ENCODE measurements at places on chromosomes 11 and 22. TPM values are rescaled to one million over a fixed set of nuclear protein-coding genes. Genes with fewer than 3 reads are reported as not detected.

Gene B3GAT3
- total RNA-seq: 61.4 TPM

GRCh38 chr22:36296690-36297089 is 43.8 kb downstream of the APOL1 start:
- DNase-seq: no peak

- DNase-seq: no peak
These were observed 265.9 kb upstream of the MPPED2 start for GRCh38 chr11:30852091-30852490.

DNA sequence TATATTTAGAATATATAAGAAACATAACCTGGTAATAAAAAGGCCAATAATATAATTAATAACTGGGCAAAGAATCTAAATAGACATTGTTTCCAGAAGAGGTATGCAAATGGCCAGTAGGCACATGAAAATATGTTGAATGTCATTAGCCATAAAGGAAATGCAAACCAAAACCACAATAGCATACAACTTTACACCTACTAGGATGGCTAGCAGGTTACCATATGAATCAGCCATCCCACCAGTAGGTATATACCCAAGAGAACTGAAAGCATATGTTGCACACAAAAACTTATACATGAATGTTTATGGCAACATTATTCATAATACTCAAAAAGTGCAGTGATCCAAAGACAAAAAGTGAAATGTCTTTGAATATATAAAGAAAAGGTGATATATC is 2.7 kb upstream of the OR2D2 start:
- no peak for DNase-seq

- DNase-seq: no peak
These were observed 544.2 kb upstream of the CCDC179 start for GRCh38 chr11:23404225-23405160.

DNA sequence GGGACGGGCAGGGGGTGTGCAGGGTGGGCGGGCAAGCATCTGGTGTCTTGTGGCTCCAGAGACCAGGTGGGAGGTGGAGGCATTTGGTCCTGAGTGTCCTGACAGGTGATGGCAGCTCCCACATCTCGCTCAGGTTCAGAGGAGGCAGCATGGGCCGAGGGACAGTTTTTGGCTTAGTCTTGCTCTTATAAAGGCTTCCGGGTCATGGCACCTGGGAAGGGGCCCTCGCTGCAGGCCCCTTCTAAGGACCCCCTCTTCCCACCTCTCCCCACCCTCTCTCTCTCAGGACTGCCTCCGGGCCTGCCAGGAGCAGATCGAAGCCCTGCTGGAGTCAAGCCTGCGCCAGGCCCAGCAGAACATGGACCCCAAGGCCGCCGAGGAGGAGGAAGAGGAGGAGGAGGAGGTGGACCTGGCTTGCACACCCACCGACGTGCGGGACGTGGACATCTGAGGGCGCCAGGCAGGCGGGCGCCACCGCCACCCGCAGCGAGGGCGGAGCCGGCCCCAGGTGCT is 9.9 kb downstream of the CCND1 start:
- DNase-seq: no peak

DNA sequence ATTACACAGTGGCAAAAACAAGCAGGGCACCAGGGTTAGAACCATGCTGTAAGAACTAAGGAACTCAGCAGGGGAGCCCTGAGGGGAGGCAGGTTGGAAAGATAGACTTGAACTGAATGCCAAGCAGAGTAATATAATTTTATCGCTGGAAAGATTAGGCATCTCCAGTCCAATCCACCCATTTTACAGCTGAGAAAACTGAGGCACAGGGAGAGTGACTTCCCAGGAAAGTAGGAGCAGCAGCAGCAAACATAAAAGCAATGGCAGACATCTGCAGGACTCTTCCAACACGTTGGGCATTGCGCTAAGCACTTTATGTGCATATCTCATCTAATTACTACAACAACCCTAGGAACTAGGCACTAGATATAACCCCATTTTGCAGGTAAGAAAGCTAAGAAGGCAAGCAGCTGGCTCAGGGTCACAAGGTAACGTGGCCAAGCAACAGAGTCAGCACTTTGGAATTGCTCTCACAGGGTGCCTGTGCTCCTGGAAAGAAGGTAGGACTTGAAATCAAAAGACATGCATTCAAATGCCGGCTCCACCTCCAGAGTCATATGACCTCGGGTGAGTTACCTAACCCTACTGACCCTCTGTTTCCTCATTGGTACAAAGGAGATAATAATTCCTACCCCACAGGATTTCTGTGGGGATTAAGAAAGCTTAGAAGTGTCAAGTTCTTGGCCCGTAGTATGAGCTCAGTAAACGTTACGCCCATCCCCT is 215.3 kb downstream of the BARX2 start:
- no peak for DNase-seq

Gene LRP5
- 10.5 TPM for total RNA-seq

DNA sequence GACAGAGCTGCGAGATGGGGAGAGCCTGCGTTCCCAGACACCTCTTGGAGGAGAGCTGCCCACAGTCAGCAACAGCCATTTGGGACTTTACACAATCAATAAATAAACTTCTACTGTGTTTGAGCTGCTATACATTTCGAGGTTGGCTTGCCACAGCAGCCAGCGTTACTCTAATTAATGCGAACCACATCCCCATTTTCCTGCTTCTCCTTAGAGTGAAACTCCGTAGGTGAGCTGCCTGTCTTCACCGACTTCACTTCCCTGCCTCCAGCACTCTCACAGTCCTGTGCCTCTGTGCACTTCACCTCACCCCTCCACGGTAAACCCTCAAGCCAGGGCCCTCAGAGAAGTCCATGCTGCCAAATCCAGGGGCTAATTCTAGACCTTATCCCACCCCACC is 5.9 kb upstream of the SLC22A12 start:
- DNase-seq: no peak

DNA sequence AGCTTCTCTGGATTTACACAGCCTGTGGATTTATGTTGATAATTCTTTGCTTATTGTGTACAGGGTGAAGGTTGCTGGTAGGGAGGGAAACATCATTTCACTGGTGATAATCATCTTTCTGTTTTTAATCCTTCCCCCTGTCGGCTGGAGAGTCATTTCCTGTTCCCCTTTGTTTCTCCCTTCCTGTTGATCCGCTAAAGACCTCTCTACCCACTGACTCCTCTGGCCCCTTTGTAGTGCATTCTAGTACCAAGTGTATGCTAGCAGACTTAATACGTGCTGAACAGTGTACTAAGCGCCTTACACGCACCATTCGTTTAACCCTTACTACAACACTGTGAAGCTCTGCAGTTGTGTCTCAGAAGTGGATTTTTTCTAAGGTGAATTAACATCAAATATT is 19.0 kb upstream of the OR9Q1 start:
- no peak for DNase-seq

GRCh38 chr11:34157163-34157562 is 51.7 kb downstream of the NAT10 start:
- no peak for DNase-seq

Measured in activated CD8-positive, alpha-beta T cell treated with anti-CD3 and anti-CD28 coated beads for 36 hours (primary cell).